ENCODE measurements at places on chromosomes 13 and 19. TPM values are rescaled to one million over a fixed set of nuclear protein-coding genes. Genes with fewer than 3 reads are reported as not detected.
A peak's percentile ranks its signal among the peaks of the same experiment; 100 is the strongest.

Gene SLC10A2
- total RNA-seq, result not detected

DNA sequence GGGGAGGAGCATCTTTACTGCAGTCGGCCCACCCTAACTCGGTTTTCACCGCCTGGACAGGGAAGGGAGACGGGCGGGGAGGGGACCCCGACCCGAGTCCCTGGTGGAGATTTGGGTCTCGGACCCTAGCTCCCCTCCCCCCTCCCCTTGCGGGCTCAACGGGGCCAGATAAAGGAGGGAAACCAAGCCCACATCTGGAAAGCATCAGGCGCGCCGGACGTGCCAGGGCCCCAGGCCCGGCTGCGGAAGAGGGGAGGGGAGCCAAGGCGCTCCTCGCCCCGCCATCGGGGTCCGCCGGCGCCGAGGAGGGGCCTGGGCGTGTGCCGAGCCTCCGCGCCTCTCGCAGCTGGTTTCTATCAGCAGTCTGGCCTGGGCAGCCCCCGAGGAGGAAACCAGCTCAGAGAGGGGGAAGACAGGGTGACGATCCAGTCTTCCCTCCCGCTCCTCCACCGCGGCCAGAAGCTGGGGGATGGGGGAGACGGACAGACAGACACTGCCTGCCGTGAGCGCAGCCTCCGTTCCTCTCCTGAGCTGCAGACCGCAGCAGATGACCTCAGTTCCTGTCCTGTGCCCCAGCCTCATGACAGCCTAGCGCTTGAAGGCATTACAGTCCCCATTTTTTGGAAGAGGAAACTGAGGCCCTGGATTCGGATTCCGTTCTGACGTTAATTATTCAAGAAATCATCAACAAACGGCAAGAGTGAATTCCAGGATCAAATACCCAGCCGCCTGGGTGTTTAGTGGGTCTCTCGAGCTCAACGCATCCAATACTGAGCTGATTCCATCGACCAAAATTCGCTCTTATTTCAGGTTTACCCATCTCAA, 3.6 kb upstream of the GNG8 start:
- peak; percentile 66 for DNase-seq

DNA sequence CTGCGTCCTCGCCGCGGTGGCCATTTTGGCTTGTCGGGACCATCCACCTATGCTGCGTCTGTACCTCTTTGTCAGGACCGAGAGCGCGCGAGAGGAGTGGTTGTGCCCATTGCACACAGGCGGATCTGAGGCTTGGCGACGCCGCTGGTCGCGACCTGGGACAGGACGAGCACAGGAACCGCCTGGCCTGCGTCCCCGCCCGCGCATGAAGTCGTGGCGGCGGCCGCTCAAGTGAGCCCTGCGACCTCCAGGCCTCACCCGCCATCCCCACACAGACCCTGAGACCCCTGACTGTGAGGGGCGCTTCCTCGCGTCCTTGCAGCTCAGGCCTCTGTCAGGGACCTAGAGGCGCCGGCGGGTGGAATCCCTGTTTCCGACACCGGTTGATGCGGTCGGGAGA, 16.8 kb downstream of the ZNF586 start:
- no peak for DNase-seq

Gene MEX3D
- 3.1 TPM for total RNA-seq

DNA sequence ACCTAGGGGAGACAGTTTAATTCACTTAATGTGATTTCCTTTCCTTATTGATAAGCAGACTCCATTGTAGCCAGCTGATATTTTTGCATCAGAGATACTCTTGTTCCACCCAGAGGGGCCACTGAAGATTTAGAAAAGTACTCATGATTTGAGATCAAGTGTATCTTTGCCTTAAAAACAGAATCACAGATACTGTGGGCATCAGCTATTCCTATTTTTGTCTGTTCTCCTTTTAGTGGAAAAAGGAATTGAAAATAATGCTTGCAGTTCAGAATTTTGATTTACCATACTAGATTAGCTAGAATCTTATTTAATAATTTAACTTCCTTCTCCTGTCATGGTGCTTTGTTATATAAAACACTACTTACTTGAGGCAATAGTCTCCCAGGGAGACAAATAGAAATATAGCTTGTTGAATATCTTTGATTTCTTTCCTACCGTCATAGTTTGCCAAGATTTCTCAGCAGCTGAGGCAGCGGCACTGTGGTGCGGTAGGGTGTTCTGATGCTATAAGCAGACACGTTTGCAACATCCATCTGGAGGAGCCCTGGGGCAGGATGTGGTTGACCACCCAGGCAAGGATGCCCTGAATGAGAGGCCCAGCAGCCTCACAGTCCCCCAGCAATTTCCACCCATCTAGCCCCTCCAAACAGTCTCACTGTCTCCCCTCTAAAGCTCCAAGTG, 47.0 kb upstream of the RAP2A start:
- no peak for DNase-seq
